ENCODE measurements at places on chromosomes 11 and 22.

DNA sequence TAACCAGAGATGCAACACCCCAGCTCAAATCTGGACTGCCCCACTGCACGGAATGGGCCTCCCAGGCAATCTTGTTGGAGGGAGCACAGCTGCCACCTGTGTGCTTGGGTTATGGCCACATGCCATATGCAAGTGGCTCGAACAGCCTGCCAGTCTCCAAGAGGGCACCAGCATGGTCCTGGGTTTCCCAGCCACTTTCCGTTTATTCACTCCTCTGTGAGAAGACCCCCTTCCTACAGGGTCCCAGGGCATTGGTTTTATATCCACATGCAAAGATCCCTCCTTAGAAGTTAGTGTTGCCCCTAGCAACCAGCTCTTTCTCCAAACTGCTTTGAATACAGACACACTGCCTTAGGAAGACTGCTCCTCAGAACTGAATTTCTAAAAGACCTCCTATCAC, 487.8 kb downstream of the BUD13 start:
- no peak for DNase-seq
- no peak overlapping the region for H3K27ac ChIP-seq
- no peaks in the 10 kb centered on the region for H3K27me3 ChIP-seq
- H3K4me1 ChIP-seq, result no peaks in the 10 kb centered on the region
- H3K4me3 ChIP-seq, result no peak overlapping the region

DNA sequence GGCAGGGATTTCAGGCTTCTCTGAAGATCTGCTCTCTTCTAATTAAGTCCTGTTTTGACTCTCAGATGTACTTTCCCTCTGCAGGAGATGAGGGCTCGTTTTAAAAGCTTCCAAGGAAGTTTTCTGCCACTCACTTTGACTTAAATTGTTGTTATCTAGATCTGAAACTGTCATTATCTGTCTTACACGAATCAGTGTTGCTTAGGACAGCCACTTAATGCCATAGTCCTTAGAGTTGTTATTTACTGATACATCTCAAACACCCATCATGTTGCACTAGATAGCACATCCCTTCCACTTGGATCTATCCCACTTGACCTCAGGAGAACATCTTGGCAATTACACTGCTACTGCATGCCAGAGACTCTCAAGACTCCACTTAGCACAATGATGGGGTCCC, 86.9 kb upstream of the FAT3 start:
- H3K27ac ChIP-seq, result no peak overlapping the region

DNA sequence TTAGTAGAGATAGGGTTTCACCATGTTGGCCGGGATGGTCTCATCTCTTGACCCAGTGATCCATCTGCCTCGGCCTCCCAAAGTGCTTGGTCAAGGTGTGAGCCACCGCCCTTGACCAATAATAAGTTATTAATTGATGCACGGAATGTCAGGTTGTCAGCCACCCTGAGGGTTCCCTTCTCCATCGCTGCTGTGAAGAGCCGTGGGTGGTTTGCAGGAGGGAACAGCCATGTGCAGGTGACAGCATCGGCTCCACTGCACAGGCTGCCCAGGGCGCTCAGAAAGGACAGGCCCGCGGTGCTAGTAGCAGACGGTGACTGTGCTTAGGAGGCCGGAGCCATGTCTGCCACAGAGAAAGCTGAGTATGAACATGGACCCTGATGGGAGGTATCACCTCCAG, 814.0 kb downstream of the BRD1 start:
- no peak overlapping the region for H3K4me3 ChIP-seq
- no peak for DNase-seq
- H3K4me1 ChIP-seq, result no peaks in the 10 kb centered on the region
- no peaks in the 10 kb centered on the region for H3K36me3 ChIP-seq
- H3K27ac ChIP-seq, result no peak overlapping the region

- peaks cover 38% of the 10 kb centered on the region for H3K4me1 ChIP-seq
- no peak for DNase-seq
- H3K4me3 ChIP-seq, result no peak overlapping the region
- H3K27ac ChIP-seq, result 0 out of 2 replicates have a peak overlapping the region, but pooled peaks have one; percentile 56
Observed at GRCh38 chr11:59206635-59207034, 6.1 kb downstream of the MPEG1 start.

- no peak for DNase-seq
- peak overlapping the region; percentile 78 for H3K4me3 ChIP-seq
- H3K36me3 ChIP-seq, result no peaks in the 10 kb centered on the region
- peak overlapping the region; percentile 100 for H3K27ac ChIP-seq
- peaks cover 44% of the 10 kb centered on the region for H3K4me1 ChIP-seq
- no peaks in the 10 kb centered on the region for H3K27me3 ChIP-seq
Observed at GRCh38 chr22:50531962-50532674, 2.3 kb upstream of the TYMP start.

Data from GM12878 (cell line).